Stimulated activated CD4-positive, alpha-beta T cell treated with anti-CD3 and anti-CD28 coated beads, Interleukin-15, amount 100 ng/mL, for 1 hour (primary cell): ENCODE measurements at places on chromosomes 6 and 20.

GRCh38 chr6:92559611-92560010 is 859.7 kb downstream of the EPHA7 start:
- DNase-seq = no peak

- DNase-seq = no peak
These were observed 117.9 kb downstream of the SIM1 start for GRCh38 chr6:100346828-100347227.

DNA sequence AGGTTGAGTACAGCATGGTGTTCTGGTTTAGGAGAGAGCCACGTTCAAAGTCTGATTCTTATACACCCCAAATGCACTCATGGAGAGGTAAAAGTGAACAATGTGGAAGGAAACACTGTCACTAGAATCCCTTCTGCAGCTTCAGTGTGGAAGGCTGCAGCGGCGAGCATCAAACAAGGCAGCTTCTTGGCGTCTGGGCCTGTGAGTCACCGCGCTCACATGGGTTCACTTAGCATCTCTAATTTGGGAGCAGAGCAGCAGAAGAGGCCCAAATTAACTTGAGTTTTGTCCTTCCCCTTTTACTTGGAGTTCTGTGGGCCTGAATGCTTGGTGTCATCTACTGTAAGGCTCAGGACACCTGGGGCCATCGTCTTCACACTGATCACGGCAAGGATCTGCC is 10.9 kb upstream of the E2F1 start:
- DNase-seq = no peak

- no peak for DNase-seq
These were observed 26.4 kb upstream of the ADGRG6 start for GRCh38 chr6:142275236-142276006.

GRCh38 chr6:15429141-15430110 is 183.6 kb downstream of the JARID2 start:
- no peak for DNase-seq

DNA sequence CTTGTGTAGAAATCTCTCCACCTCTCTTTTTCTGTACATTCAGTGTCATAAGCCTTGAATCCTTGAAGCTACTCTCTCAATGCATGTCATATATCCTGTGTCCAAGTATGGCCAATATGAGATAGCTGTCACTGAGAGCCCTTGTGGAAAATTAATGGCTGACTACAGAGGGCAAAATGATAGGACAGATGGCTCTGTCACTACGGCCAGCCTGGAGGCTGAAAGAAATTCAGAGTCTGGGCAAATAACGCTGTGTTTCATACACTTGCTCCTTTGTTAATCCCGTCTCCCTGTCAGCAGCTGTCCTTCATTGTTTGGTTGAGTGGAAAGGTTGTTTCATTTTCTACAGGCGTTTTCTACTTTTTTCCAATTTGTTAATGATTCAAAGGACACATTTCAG is 70.4 kb upstream of the VGLL2 start:
- no peak for DNase-seq

DNA sequence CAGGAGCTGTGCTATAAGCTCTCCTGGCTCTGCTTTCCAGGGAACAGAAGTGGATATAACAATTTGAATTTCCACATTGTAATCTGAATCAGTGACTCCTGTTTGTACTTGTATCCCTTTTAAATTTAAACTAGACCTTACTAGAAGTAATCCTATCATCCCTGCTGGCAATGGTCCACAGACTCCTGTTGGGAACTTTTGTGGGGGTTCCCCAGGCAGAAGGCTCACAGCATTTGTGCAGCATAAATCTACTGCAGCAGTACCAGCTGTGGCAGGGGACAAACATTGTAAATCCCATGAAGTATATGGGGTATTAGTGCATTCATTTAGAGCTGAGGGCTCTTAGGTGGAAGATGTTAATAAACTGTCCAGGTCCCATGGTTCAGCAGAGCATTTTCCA is 12.0 kb upstream of the PDCD2 start:
- no peak for DNase-seq

DNA sequence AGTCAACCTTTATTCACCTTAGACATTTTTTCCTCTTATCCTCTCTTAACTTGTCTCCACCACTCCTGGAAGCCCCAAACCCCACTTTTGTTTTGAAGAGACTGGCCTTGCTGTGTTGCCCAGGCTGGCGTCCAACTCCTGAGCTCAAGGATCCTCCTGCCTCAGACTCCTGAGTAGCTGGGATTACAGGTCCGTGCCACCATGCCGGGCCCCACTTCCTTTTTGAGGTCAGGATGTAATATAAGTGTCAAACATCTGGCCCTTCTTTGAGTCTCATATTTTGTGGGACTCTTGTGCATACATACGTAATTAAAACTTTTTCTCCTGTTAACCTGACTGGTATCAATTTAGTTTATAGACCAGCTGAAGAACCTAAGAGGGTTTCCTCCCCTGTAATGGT is 1.4 kb upstream of the CDK19 start:
- DNase-seq = no peak

DNA sequence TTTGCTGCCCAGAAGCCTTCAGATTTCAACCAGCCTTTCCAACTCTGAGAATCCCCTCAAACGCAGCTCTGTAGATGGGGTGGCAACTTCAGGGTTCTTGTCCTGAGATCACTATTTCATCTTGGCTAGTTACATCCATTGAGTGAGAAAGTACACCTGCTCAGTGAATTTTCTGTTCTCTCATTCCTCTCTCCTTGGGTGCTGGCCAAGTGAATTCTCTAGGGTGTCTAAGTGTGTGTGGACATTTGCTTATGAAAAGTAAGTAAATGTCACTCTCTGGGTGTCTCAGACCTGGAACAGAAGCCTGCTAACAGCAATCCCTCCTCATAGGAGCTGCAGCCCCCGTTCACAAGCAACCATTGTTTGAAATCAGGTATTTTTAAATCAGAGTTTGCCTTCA is 3.8 kb downstream of the RIN2 start:
- no peak for DNase-seq

DNA sequence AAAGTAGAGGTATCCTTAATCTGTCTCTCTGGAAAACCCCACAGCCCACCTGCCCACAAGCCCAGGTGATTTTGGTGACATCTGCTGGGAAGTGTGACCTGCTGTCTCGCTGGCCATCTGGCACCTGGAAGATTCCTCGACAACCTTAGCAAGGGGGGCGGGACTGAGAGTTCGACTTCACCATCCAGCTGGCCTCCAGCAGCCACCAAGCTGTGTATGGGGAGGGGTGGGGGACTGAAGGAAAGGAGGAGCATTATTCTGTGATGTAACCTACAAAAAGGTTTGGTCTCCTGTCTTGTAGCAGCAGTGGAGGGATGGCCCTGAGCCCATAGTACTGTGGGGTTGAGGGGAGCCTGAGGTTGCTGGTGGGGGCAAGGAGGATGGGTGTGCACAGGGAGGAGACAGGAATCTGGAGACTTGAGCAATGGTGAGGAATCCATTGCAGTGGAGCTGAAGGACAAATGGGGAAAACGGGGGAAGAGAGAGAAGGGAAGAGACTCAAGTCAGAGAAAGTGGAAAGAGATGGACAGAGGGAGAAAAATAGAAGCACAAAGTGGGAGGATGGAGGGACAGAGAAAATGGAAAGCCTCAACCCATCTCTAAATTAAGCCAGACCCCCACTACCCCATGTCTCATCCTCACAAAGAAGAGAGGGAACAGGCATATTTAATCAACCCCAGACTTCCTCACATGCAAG is 4.0 kb downstream of the LY6G6F start:
- no peak for DNase-seq

DNA sequence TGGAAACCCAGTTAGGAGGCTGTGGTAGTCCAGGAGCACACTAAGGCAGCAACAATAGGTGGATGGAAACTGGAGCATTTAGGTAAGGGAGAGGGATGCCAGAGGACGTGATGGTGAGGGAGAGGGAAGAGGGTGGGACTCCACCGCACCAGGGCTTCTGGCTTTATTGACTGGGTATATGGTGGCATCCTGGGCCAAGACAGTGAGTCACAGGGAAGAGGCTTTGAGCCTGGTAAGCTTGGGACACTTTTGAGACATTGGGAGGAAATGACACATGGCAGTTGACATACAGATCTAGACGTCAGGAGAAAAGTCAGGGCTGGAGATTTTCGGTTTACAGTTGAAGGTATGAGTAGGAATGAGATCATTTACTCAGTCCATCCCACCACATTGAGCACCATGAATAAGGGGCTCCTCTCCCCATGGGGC is 14.9 kb downstream of the NT5E start:
- DNase-seq = no peak

DNA sequence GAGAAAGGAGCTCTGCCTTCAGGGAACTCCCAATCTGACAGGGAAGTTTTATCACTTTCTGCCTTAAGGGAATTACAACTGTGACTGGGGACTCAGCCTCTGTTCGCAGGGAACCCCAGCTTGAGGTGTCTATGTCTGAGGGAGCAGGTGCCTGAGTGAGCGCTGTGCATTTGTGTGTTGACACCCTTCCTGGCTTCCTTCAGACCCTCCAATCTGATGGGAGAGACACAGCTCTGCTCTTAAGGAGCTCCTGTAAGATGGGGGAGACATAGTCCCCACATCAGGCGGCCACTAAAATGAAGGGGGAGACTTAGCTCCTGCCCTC is 62.3 kb downstream of the MRPL14 start:
- DNase-seq = no peak

DNA sequence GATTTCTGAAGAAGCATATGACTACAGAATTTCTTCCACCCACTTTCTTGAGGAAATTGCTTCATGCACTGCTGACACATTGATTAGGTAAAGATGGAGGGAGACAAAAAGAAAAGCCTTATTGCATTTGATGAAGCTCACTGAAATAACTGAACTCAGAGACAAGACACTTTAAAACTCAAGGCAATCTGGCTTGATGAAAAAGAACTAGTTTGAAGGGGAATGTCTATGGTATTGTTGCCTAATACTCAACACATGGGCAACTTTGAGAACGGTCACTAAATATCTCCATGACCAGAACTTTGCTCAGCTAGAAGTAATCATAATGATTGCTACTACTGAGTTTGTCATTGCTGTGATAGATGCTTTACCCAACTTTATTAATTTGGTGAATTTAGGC is 38.1 kb downstream of the HTR1B start:
- no peak for DNase-seq

DNA sequence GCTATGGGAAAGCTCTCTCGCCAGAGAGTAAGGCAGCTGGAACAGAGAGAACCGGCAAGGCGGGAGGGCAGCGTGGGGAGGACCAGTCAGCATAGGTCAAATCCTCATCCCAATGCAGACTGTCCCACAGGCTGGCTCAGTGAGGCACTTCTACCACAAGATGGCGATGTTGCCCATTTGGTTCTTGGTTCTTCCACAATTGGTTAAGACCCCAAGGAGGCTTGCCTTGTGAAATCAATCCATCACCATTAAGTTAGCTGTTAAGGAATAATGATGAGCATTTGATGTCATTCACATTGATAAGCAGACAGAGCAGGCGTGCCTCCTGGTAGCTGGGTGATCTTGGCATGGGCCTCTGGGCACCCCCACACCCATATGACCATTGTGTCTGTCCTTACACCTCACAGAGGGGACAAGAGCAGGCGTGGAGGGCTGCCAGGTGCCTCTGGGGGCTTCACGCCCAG is 2.4 kb downstream of the CSTL1 start:
- no peak for DNase-seq

- DNase-seq = no peak
These were observed 19.1 kb upstream of the HLA-DQB1 start for GRCh38 chr6:32685603-32686002.

- no peak for DNase-seq
These were observed 33.8 kb upstream of the E2F3 start for GRCh38 chr6:20367743-20368485.

- DNase-seq = no peak
These were observed 202.1 kb downstream of the ANKRD60 start for GRCh38 chr20:58026361-58026760.

DNA sequence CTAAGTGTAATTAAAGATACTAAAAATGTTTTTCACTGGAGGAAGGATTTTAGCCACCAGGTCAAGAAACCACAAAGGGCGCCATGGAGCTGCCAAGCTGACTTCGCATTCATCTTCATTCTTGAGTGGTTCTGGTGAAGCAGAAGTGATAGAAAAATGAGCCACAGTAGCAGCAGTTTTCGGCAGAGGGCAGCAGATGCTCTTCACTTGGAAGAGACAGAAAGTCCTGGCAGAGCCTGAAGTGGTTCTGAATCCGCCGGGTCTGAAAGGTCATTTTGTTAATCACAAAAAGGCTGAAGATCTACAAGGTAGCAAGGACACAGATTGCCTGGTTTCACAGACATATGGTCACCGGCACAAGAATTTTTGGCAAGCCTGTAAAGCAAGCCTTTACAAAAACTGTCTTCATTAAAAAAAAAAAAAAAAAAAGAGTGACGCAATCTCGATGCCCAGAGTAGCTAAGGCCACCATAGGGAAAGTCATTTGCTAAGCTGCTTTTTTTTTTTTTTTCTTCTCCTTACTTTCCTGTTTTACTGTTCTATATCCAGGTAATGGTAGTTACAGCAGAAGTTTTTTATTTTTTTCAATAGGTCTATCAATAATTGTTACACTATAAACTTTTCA is 345.1 kb upstream of the AGPAT4 start:
- no peak for DNase-seq

GRCh38 chr6:160260803-160261450 is 2.3 kb upstream of the SLC22A2 start:
- DNase-seq = no peak

DNA sequence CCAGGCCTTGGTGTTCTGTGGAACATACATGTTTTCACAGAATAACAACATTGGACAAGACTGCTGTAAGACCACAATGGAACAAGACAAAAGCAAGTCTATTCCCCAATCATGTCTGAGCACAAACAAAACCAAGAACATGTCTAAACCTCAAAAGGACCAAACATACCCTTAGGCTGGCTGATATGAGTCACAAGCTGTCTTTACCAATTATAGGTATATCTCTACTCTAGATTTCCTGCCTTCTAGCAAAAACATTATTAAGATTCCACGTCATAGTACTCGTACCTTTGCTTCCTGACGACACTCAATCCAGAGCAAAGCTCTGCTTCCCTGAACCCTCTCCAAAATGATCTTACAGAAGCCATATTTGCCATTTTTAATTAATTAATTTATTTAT is 15.4 kb upstream of the L3MBTL1 start:
- DNase-seq = no peak

- no peak for DNase-seq
These were observed 126.9 kb upstream of the UFL1 start for GRCh38 chr6:96394727-96395126.

- no peak for DNase-seq
These were observed 176.7 kb upstream of the BTBD3 start for GRCh38 chr20:11740975-11741374.

- DNase-seq = no peak
These were observed 1014.6 kb downstream of the GRIK2 start for GRCh38 chr6:102407886-102408741.

DNA sequence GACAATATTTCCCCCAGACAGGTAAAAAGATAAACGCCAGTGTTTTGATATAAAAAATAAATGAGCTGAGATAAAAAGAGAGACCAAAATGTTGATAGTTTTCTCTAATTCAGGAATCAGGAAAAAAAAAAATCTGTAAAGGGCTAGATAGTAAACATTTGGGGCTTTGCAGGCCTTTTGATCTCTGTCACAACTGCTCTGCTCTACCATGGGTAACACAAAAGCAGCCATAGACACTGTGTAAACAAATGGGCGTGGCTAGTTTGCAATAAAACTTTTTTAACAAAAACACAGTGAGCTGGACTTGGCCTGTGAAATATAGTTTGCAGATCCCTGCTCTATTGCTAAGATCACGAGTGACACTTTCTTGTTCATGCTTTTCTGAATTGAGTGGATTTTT is 219.1 kb upstream of the STXBP5 start:
- no peak for DNase-seq
